ENCODE measurements at places on chromosomes 5 and 9.

DNA sequence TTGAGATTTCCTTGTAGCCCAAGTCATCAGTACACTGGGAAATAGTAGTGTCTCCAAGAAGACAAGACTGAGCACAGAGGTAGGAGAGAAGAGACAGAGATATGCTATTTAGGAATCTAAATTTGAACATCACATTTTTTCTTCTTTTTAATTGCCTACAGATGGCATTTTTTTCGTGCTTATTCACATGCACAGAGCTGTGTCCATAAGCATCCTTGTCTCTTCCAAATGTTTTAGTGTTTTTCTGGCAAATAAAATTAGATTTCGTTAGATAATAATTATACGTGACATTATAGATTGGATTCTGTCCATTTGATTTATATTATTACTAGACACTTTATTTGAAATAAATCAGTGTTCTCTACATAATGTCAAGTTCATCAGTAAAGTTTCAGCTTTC, 80.9 kb downstream of the PRR16 start:
- DNase-seq = no peak

- no peak for DNase-seq
Observed at GRCh38 chr9:20292002-20292401, 330.3 kb downstream of the MLLT3 start.

DNA sequence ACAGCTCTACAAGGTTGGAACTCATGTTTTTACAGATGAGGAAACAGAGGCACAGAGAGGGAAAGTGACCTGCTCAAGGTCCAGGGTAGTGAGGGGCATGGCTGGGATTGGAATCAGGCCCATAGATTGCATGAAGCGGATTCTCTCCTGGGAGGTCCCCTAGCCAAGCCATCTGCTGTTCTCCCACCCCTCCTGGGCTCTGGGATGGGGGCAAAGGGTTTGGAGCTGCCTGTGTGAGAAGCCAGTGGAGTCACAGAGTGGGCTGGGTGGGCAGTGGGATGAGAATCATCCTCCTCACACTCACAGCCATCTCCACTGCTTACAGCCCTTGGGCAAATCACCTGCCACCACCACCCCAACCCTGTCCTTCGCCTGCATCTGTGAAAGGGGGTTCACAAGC, 38.6 kb upstream of the PSD2 start:
- no peak for DNase-seq

GRCh38 chr9:110688329-110688728, 19.7 kb downstream of the MUSK start:
- no peak for DNase-seq

DNA sequence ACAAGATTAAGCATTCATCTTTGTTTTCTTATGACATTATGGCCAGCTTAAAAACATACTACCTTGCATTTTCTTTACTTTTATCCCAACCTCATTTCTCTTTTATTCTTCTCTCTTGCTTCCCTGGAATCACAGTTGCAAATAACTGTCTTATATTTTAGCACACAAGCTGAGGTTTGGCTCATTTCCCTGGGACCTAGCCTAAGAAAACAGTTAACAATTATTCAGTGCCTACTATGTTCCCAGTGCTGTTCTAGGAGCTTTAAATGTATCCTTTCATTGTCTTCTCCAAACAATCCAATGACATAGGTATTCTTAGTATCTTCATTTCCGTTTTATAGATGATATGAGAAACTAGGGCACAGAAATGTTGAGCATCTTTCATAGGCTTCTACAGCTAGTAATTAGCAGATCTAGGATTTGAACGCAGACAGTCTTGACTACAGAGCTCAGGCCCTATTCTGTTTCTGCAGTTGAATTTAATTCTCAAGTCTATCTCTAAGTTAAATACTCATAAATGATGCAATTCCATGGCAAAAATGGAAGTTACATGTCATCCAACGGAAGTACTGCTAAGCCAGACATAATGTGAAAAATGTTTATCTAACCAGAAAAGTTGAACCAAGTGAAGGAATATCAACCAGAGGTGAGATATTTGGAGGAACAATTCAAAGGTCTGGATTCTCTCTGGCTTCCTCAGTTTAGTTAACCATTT, 52.3 kb upstream of the MTAP start:
- no peak for DNase-seq

- no peak for DNase-seq
Observed at GRCh38 chr9:114546851-114547250, 40.7 kb upstream of the ATP6V1G1 start.
